Stimulated activated CD8-positive, alpha-beta memory T cell treated with anti-CD3 and anti-CD28 coated beads, Interleukin-7, amount 100 ng/mL, for 48 hours (primary cell): ENCODE measurements at places on chromosomes 16 and 17.

GRCh38 chr17:34581446-34582184 is 2.2 kb downstream of the TMEM132E start:
- no peak for DNase-seq

DNA sequence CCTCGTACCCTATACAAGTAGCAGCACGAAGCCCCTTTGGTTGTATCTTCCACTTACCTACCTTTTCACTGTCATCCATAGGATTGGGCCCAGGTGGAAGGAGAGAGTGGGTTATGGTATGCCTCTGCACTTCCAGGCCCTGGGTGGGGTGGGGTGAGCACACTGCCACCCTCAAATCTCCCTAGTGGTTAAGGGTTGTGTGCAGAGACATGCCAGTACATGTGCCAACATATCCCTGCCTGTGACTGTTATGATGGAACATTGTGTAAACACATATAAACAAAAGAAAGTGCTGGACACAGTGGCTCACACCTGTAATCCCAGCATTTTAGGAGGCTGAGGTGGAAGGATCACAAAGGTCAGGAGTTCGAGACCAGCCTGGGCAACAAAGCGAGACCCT is 11.1 kb downstream of the HROB start:
- DNase-seq: no peak

GRCh38 chr16:13962232-13962631 is 42.3 kb downstream of the ERCC4 start:
- no peak for DNase-seq

DNA sequence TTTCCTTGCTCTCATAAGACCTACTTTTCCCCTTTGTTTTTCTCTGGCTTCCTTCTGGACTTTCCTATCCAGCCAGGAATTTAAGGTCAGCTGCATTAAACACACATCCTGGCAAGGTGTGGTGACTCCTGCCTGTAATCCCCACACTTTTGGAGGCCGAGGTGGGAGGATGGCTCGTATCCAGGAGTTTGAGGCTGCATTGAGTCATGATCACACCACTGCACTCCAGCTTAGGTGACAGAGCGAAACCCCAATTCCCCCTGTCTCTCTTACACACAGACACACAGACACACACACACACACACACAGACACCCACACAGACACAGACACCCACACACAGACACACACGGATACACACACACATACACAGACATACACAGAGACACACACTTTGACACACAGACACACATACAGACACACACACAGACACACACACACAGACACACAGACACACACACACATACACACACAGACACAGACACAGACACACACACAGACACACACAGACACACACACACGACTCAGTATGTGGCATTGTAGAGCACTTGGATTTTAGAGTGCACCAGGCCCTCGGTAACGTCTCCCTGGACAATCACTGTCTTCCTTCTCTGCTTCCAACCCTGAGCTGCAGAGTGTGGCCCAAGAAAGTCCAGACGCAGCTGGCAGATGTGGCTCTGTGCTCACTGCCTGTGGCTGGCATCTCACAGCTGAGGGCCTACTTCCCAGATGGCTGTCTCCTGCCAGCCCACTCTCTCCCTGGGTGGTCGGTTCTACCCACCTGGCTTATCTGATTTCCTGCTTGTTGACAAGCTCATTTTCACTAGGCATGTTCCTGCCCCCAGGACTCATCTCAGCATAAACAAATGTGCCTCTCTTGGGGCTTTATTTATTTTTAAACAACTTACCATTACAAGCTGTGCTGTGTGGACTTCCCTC is 39.0 kb downstream of the NLRP1 start:
- no peak for DNase-seq

DNA sequence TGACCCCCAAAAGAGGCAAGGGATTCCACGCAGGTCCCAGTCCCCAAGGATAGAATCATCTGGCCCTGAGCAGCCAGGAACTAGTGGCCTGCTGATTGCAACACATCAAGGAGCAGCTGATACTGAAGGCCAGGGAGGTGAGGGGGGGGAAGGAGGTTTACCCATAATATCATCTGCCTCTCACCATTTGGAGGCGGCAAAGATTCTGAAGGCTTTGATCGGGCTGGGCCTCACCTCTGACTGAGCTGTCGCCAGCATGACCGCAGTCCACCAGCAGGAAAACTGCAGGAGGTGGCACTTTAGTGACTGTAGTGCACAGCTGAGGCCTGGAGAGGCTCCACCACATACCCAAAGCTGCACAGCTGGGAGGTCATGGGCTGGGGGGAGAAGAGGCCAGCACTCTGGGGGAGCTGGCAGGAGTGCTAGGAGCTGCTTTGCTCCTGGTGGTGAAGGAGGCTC is 20.5 kb upstream of the ITGA3 start:
- DNase-seq: no peak

DNA sequence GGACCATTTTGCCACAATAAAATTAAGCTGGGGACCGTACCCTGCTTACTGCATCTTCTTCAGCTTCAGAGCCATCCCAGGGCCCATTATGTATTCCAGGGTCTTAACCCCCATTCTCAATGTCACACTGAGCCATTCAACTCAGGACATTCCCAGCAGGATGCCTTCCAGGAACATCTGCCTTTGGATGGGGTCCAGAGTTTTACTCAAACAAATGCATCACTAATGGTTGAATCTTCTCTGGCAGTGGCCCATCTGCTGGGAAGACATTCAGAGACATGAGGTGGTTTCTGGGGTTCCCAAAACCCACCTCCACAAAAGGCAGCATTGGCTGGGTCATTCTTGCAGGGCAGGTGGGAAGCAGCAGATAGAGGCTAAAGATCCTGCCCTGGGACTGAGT is 3.4 kb upstream of the SEC14L5 start:
- DNase-seq: no peak

DNA sequence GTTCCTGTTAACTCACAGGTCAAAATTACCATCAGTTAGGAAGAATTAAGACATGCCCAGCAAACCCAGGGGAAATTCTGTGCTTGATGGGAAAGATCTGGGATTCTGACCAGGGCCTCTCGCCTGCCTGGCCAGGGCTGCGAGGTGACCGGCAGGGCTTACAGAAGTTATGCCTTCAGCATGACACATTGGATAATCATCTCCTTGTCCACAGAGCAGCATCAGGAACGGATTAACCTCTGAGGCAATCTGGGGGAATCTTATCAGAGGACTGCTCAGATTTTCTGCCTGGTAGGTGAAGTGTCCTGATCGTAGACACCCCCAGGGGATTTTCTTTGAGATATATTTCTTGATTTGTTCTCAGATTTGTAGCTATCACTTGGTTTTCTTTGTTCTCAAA is 172.5 kb downstream of the HS3ST3A1 start:
- no peak for DNase-seq

DNA sequence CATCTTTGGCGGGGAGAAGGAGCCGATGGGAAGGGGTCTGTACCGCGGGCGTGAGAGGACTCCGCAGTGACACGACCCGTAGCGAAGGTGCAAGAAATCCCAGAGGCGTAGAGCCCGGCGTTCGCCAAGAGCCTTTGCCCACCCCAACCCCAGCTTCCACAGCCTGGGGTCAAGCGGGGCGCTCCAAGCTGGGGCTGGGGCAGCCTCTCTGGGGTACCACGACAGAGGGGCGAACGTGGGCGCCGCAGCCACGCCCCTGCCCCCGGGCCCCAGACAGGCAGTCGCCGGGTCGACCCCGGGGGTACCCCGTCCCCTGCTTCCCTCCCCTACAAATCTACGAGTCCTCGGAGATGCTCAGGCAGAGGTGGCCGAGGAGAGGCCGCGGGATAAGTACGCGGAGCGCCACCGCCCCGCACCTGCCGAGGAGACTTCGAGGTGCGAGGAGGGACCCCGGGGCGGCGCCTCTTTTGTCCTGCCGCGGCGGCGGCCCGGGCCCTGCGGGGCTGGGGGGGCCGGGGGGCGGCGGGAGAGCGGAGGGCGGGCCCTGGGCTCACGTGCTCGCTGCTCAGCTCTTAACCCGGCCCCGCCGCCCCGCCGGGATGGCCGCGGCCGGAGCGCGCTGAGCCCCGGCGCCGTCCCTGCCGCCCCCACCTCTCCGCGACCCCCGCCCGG is at the start of gene ADAM11:
ADAM11 (plus strand) TSS at position 575 of the 672 bp plus-strand sequence. CDS start 212 bp downstream, outside the sequence.
- no peak for DNase-seq

DNA sequence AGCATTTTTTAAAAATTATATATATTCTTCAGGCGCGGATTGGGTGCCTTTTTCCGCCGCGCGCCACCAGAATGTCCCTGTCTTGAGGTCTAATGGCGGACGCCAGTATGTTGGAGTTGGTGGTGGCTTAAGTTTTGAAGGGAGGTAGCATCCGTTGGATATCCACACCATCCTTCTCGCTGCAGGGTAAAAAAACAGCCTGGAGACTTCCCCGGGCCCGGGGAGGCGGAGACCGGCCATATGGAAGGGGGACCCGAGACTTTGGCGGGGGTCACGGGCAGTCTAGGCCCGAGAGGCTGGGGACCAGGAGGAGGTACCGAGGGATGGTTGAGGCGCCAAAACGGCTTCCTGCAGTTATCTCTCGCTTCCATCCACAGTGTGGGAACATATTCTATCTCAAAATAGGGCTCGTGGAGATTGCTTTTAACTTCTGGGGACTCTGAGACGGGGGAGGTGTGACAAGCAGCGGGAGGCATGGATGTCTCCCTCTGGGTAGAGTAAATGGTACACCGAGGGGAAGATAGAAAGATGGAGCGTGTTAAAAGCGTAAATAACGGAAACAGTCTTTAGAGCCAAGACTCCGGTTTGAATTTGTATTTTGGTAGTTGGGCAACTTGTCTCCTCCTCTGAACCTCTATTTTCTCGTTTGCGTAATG is at the start of gene SF3B3:
SF3B3 (plus strand) TSS at position 74 of the 656 bp plus-strand sequence. CDS start 2,841 bp downstream, outside the sequence.
- DNase-seq: no peak

- DNase-seq: no peak
Observed at GRCh38 chr17:7107795-7108559, 6.6 kb downstream of the ASGR2 start.

GRCh38 chr16:1311212-1311737 is 1.8 kb downstream of the UBE2I start:
- no peak for DNase-seq

DNA sequence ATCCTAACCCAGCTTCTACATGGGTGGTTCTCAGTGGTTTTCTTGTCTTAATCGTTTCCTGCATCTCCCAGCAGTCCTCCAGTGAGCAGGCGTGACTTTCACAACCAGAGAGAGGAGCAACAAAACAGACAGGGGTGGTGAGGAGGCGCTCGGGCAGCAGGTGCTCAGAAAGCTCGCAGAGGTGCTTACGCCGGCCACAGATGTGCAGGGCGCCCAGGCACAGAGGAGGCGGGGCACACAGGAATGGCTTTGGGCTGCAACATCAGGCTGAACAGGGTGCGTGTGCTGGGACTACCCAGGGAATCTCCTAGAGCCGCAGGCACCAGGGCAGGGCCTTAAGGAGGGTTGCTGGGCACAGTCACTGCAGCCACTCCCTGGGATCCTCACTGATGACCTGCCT is 32.6 kb downstream of the KLHDC4 start:
- no peak for DNase-seq

GRCh38 chr16:70692873-70693671 is 7.2 kb upstream of the MTSS2 start:
- no peak for DNase-seq

DNA sequence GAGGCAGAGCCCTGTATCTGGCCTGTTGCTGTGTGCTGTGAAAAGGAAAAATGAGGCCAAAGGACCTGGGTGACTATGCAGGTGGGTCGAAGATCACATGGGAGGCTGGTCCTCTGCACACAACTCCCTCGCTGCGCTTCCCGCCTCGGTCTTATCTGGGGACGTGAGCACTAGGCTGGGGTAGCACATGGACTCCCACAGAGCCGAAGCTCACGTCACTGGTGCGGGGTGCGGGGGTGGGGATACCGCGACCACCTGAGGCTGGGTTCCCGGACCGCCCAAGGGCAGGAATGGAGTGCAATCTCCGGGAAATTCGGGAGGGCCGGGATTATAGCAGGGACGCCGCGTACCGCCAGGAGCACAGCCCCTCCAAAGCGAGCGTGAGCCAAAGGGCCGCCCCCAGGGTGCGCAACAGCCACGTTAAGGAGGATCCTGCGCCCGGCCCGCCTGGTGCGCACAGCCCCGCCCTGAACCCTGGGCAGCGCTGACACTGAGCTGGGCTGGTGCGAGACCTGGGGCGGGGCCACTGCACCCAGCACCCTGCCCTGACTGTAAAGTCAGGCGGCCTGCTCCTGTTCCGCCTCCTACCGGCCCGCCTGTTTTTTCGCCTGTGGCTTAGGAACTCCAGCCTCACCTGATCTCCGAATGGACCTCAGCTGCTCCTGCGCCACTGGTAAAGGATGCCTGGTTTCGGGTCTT is 4.8 kb downstream of the MT1A start:
- peak; percentile 75 for DNase-seq

DNA sequence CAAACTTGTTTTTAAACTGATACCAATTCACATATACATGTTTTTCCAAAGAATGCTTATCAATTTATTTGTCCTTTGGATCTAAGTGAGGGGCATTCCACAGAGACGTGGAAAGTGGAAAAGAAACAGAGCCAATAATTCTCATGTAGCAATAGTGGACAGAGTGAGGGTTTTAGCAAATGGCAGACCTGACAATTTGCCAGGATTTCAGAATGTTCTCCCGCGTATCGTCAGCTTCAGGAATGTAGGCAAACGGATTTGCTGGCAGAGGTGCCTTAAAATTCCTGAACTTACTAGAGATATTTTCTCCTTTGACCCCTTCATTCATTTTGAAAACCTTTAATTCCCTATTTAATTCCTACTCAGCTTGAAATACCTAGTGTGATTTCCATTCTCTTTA is 193.4 kb upstream of the CPHXL start:
- no peak for DNase-seq

GRCh38 chr16:10086620-10087019 is 95.6 kb downstream of the GRIN2A start:
- DNase-seq: no peak

GRCh38 chr16:55144651-55145050 is 179.4 kb upstream of the IRX6 start:
- no peak for DNase-seq

DNA sequence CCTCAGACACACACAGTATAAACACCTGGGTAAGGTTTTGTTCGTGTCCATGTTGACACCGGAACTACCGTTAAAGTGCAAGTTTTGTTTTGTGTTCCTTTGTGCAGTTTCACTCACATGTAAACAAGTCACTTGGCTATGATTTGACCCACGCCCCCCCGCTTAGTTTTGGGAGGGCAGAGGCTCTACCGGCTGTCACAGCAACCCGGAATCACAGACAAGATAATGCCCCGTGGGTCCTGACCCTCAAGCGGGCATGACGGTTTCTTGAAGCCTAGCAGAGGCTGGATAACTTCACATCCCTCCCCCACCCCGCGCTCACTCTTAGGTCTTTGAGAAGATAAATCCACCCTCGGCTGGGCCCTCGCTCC is 1.7 kb downstream of the RASD1 start:
- no peak for DNase-seq

- DNase-seq: no peak
Observed at GRCh38 chr16:2295056-2295798, 27.3 kb upstream of the RNPS1 start.
